ENCODE measurements at places on chromosomes 2 and 18.

DNA sequence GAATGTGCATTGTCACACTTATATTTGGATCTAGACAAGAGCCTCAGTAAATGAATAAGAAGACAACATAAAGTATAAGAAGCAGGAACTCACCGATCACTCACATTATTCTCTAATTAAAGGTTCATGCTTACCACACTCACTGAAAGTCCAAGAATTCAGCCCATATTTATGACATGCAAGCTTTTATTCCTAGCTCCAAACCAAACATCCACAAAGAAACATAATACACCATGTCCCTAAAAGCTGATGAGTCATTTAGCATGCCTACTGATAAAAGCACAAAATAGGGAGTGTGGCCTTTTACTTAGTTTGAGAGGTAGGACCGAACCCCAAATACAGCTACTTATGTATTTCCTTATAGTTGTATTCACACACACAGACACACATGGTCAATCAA, 1094.6 kb upstream of the CDH2 start:
- ATAC-seq = no peak

DNA sequence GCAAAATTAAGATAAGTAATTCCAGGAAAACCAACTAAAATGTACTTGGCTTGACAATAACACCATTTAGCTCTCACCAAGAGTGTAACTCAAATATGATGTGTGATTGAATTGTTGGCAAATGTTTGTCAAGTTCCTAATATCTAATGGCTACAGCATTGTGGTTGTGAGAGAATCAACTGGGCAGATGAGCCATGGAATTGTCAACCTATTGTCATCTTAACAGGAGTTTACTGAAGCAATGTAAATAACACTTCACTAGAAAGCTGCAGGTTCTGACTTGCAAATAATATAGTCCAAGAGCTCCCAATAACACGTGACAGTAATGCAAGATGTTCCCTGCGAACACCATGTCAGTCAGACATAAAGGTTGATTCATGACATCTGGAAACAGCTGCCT, 495.2 kb upstream of the MEIS1 start:
- no peak for ATAC-seq

GRCh38 chr2:53087262-53087873, 680.2 kb upstream of the CHAC2 start:
- ATAC-seq = no peak

DNA sequence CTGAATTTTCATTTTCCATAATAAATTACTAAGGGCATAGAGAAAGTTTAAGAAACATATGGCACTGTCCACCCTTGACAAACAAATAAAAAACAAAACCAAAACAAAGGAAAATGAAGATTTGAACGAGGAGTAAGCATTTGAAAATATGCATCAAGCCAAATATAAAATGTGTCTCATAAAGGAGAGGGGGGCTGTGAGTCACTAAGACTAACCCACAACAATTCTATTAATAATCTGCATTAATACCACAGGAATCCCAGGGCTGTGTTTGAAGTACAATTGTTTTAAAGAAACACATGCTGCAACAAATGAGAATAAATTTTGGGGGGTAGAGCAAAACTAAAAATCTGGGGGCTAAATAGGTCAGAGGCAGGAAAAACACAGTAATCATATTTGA, 53.8 kb upstream of the STK17B start:
- no peak for ATAC-seq

DNA sequence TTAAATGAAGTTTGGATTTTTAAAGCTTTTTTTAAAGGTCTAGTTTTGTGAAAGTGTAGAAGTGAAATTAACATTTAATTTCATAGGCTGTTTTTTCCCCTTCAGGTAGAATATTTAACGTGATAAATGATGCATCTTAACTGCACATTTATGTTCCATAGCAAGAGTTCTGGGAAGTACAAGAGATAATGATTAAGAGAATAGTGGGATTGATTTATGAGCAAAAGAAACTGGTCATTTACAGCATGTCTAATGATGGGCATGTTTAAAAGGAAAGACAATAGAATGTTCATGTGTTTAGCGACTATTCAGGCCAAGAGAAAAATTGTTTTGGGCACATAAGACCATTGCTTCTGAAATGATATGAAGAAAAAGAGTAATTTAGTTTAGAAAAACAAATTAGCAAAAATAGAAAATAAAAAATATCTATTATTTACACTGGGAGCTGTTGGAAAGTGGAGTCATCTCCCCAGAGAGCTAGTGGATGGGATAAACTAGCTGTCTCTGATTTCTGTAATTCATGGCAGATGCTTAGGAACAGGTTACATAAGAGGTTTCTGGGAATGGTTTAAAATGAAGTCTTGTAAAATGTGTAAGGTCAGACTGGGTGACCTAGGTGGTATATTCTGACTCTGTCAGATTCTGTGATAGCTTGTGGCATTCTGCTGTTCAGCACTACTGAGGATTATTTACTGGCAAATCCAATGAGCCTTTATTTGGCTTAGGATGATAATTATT, 60.7 kb downstream of the WDR7 start:
- ATAC-seq = no peak

GRCh38 chr18:27004056-27004829, 138.7 kb upstream of the AQP4 start:
- ATAC-seq = no peak

DNA sequence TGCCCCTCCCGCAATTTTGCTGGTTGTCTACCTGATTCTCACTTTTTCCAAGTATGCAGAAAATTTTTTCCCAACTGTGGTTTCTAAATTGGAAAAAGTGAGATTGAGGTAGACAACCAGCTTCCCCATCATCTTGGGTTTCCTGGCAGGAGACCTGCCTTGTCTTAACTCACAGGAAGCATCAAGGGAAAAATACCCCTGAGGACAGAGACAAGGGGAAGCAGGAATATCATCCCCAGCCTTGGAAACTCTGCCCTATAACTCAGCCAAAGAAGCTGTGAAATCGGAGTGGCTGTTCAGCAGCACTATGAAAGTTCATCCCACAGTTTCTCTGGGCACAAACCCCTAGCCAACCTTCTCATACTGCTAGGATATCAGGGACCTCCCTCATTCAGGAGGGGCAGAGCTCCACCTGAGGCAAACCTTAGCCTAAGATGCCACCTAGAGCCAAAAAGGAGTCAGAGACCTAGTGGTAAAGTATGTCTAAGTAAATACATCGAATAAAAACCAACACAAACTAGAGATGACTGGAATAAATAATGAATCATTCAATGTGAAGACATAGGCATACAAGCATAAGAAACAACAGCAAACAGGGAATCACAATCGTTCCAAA, 68.2 kb downstream of the ZSWIM2 start:
- no peak for ATAC-seq

GRCh38 chr2:133266926-133267590, 301.2 kb downstream of the NCKAP5 start:
- ATAC-seq = no peak

- ATAC-seq = no peak
These were observed 2.1 kb upstream of the WNT6 start for GRCh38 chr2:218857371-218858137.

DNA sequence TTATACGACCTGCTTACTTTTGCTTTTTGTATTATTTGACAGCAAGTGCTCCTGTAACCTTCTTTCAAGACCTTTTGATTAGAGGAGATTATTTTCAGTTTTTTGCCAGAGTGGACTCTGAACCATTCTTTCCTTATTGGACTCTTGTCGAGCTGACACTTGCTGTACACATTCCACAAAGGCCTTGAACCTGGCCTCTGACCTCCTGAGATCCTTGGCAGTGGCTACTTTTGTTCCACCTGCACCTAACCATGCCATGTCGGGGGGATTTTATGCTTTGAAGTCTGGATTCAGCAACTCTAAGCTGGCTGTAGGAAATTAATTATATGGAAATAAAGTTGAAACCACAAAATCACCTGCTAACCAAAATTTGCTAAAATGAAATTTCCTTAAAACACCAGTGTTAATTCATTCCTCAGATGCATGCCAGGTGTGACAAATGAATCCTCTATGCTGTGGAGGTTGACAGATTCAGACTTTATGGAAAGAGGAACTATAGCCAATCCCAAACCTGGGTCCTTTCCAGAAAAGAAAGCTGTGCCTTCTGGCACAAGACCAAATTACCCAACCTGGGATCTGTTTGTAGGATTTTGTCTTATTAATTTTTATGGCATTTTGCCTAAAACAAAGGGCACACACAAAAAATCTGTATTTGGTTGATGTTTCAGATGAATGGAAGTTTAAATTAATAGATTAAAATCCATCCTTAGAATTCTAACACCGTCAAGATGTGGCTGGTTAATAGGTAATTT, 110.4 kb downstream of the CDC42EP3 start:
- ATAC-seq = no peak

GRCh38 chr2:44254023-44254422, 21.3 kb upstream of the SLC3A1 start:
- ATAC-seq = no peak

- no peak for ATAC-seq
These were observed 328.7 kb upstream of the FAM98A start for GRCh38 chr2:33927756-33928155.

- peak; percentile 43 for ATAC-seq
These were observed 15.2 kb downstream of the BCL2L11 start for GRCh38 chr2:111135910-111136297.

- ATAC-seq = no peak
These were observed 27.3 kb upstream of the TDRD15 start for GRCh38 chr2:21096458-21096857.

GRCh38 chr2:41932241-41933045, 115.4 kb upstream of the PKDCC start:
- peak; percentile 67 for ATAC-seq

DNA sequence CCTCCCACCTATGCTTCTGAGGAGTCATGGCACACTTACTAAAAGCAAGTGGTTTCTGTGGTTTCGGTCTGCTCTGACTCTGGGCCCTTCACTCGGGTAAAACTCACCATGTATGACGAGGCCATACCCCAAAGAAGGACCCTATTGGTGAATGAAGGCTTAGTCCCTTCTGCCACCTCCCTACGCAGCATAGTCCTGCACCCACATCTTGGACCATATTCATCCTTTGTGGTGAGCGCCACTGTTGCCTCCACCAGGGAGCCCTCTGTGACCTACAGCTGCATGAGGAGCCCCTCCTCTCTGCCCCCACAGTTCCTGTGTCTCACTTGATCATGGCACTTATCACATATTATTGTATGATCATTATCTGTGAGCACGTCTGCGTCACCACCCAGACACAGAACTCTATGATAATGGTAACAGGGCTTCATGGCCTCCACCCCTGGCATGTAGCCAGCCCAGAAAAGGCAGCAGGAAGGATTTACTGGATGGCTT, 113.3 kb downstream of the TFCP2L1 start:
- no peak for ATAC-seq

- ATAC-seq = no peak
These were observed 251.6 kb upstream of the APCDD1 start for GRCh38 chr18:10202845-10203321.

DNA sequence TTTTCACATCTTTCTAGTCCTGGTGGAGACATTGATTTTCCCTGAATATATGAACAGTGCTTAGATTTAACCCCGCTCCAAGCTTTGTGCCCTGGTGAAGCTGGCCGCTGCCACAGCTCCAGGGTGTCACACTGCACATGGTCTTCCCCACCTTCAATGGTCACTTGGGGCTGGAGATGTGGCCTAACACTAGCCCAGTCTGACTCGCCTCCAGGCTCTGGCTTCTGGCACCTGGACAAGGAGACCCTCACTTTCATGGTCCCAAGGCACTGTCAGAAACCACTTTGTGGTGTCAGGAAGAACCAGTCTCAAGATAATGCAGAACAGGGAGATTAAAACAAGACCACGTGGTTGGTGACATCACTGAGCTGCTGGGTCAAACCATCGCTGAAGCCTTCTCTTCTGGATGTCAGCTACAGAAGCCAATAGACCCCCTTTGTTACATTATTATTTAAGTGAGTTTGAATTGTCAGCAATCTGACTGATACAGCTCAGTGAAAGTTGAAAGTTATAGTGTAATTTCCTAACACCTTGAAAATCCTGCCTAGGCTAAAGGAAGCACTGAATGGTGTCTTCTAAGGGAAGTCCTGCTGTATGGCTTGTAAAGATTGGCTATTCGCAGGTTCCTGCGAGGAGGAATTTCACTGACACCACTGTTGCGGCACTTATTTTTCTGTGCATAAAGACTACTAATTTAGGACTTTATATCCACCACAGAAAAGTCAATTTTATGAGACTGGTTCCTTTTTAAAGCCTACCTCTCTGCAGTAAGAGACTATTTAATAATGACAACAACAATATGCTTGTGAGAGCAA, 55.0 kb upstream of the CTDP1 start:
- ATAC-seq = no peak

DNA sequence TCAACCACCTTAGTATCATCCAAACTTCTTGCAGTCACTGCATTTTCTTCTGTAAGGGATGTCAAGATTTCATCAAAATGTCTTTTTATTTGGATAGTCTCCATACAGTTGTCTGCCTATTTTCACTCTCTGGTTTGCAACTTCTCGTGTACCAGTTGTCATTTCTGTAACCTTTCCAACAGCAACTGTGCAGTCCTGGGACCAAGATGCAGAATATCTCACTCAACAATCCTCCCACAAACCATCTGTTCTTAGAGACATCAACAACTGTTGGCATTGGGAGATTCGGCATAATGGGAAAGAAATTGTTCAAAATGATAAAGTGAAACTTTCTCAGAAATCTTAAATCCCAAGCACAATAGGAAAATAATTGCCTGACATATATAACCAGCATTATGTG, 933.6 kb upstream of the SLC39A10 start:
- ATAC-seq = no peak

DNA sequence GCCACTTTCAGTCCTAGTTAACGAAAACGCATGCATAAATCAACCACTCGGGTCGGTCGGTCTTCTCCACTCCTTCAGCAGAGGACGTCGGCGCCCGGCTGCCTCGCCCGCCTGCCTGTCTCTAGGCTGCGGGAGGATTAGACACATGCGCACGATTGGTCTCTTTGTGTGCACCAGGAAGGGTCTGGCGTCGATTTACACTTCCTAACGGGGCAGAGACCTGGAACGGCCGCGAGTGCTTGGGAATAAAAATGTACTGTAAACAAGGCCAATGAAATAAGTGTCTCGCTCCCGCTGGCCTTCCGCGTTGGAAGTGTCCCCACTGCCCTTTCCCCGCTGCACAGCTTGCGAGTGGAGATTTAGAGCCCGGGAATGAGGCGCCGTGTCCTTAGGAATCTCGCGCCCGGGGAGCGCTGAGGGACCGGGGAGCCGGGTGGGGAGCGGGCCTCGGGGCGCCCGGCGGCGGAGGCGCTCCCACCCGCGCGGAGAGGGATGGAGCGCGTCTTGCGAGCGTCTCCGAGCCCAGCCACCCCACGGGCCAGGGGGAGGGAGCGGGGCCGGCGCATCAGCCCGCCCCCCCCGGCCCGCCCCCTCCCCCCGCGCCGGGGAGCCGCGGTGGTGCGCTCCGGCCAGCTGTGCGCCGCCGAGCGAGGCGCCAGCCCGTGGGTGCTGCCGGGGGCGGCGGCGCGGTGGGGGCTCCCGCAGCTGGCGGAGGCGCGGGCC, at the start of gene DOK6:
Gene DOK6 (plus strand): TSS at position 636 of the 723 bp plus-strand sequence.
- ATAC-seq = peak; percentile 67

GRCh38 chr2:239378918-239379640, 21.7 kb downstream of the HDAC4 start:
- no peak for ATAC-seq

DNA sequence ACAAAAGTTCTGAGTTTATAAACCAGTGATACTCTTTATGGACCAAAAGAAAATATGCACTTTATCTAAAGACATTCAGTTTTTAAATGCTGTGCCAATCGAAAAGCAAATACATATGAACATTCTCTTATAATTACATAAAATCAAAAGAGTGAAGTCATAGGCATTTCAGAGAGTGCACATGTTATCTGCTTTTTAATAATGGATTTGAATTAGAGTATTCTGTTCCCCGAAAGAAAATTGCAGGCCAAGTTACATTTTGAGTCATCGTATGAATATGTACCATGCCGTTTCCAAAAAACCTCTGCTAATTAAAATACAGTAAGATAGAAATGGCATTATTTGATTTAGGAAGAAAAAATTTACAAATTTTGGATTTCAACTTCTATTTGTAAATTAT, 565.7 kb downstream of the ZEB2 start:
- ATAC-seq = no peak

All from gastroesophageal sphincter (tissue), 4 donors.